T-cell (primary cell): ENCODE measurements at places on chromosomes 13 and 19.

GRCh38 chr19:46186101-46186716, 38.2 kb downstream of the IGFL2 start:
- DNase-seq = no peak

- DNase-seq = no peak
These were observed 2139.9 kb downstream of the PCDH9 start for GRCh38 chr13:65090186-65090585.

DNA sequence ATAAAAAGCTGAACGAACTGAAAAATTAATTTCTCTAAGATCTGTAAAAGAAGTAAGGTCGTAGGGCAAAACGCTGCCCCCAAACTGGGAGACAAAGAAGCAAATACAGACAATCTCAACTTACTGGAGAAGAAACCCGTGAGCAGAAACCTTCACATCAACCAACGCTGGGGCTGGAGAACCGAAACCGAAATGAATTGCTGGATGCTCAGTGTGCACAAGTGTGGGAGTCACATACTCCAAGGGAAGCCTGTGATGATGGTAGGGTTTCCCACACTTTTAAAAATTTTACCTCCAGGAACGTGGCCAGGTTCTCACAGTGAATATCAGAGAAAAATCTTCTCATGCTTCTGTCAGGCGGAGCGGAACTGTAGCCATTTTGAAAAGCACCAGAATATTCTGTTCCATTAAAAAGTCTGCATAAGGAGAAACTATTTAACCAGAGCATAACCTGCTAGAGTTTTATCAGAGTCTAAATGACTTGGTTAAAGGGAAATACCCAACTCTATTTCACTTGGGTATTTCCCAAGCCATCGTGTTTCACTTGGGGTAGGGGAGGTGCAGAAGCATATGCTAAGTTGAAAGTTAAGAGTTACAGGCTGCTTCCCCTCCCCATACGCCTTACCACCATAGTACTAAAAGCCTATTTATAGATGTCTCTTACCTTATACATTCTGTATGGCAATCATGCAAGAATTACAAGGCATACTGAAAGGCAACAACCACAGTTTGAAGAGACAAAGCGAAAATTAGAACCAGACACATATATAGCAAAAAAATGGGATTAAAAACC, 110.5 kb upstream of the SLITRK1 start:
- no peak for DNase-seq

GRCh38 chr13:93562676-93563075, 336.1 kb downstream of the GPC6 start:
- DNase-seq = no peak

GRCh38 chr13:99217461-99218110, 16.9 kb downstream of the UBAC2 start:
- DNase-seq = no peak

DNA sequence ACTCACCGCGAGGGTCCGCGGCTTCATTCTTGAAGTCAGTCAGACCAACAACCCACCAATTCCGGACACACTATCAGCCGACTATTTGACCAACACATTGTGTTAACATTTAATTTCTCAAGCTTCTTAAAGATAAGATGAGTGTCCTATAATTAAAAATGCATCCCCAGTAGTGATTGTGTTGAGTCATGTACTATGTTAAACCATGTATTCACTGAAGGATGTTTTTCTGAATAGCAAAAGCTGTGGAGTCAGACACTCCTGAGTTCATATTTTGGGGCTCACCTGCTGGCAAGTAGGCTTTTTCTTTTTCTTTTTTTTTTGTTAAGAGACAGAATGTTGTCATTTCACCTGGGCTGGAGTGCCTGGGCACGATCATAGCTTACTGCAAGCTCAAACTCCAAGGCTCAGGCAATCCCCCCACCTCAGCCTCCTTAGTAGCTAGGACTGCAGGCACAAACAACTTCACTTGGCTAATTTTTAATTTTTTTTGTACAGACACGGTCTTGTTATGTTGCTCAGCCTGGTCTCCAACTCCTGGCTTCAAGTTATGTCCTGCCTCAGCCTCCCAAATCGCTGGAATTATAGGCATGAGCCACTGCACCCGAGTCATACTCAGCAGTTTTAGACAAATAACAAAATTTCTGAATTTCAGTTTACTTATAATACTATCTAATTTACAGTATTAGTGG, 606.9 kb downstream of the PCDH9 start:
- DNase-seq = no peak

GRCh38 chr13:87878706-87879105, 207.5 kb downstream of the SLITRK5 start:
- no peak for DNase-seq
